ENCODE measurements at places on chromosomes 5 and 9.
A peak's percentile ranks its signal among the peaks of the same experiment; 100 is the strongest.

GRCh38 chr9:118222375-118222774, 518.2 kb downstream of the TLR4 start:
- no peak for DNase-seq

DNA sequence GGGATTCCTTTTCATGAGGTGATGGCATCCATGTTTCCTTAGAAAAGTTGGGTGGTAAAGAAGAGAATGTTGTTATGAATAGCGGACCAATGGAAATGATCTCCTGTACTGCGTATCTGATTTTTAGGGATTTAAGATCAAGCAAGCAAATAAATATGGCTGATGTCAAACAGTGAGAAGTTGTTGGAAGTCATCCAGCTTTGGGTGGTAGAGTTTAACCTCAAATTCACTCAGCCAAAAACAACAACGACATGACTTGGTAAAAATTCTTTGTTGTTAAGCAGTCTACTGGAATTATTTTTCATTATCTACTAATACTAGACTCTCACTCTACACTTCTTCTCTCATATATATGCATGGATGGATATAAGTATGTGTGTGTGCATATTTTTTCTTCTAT, 426.5 kb downstream of the CTNND2 start:
- DNase-seq: no peak

GRCh38 chr9:35000535-35001284, 11.2 kb downstream of the DNAJB5 start:
- DNase-seq: peak; percentile 85

DNA sequence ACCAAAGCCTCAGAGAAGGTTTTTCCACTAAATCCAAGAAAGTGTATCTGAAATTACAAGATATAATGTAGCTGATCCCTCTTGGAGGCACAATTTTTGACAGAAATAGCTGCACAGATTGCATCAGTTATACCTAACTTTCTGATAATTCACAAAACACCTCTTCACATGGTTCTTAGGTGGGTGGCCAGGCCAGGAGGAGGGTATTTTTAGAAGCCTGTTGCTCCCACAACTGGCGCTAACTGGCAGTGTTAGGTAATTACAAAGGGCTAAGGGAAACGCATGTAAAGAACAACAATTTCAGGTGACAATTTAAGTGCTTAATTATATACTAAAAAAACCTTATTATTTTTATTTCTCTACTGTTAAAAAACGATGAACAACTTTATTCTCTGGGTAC, 247.9 kb downstream of the BNC2 start:
- no peak for DNase-seq

DNA sequence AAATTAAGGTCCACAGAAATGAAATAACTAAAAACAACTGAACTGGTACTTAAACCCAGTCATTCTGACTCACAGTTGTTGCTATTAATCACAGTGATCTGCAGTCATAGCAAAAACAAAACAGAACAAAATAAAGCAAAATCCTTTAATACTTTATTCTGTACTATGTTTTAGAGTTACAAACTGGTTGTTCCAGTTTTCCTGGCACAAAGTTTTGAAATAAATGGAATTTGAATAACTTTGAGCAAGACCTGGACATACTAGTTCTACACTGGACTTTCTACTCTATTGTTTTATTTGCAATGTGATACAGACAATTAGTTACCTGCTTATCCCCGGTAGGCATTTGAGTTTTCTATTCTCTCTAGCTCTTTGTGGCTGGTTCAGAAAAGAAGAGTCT, 147.9 kb downstream of the DMRT2 start:
- DNase-seq: peak; percentile 19

DNA sequence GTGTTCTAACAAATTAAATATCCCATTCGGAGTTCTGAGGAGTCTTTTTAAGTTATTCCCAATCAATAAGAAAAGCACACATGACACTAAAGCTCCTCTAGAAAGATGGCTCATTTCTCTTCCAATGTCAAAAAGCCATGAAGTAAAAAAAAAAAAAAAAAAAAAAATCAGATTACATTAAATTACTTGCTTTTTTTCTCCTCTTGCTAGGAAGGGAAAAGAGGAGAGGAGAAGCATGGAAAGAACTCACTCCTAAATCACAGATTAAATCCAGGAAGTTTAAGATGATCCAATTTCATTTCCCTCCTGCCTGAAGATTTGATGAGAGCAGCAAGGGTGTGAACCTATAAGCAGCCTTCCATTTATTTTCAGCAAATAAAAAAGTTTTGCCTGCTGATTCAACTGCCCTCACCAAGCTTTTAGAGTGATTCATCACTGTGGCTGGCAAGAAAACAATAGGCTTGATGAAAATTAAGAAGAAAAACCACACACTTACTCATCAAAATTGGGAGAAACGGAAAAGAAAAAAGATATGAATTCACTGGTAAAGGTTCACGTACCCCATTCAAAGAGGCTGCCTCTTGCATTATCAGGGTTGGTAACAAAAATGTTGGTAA, 19.7 kb downstream of the MYO10 start:
- DNase-seq: no peak

GRCh38 chr5:158953929-158954534, 145.7 kb downstream of the EBF1 start:
- DNase-seq: no peak

- DNase-seq: peak; percentile 88
Measured at GRCh38 chr5:126864042-126864688, 87.2 kb downstream of the LMNB1 start.

GRCh38 chr9:129382281-129383018, 204.4 kb upstream of the IER5L start:
- DNase-seq: no peak

DNA sequence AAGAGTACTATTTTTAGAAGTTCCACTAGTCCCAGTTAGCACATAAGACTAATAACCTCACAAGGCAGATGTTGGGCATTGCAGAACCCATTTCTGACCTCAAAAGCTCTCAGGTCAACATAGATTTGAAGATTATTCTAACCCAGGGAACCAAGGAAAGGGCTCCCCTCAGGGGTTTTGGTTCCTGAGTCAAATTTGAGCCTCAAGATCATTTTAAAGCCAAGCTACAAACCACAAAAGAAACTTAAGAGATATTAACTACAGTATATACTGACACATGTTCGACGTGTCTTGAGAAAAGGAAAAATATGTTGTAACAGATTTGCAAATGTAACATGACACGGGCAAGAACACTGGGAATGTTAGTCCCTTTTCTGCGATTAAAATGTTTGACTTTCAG, 88.6 kb downstream of the GNAQ start:
- DNase-seq: no peak

DNA sequence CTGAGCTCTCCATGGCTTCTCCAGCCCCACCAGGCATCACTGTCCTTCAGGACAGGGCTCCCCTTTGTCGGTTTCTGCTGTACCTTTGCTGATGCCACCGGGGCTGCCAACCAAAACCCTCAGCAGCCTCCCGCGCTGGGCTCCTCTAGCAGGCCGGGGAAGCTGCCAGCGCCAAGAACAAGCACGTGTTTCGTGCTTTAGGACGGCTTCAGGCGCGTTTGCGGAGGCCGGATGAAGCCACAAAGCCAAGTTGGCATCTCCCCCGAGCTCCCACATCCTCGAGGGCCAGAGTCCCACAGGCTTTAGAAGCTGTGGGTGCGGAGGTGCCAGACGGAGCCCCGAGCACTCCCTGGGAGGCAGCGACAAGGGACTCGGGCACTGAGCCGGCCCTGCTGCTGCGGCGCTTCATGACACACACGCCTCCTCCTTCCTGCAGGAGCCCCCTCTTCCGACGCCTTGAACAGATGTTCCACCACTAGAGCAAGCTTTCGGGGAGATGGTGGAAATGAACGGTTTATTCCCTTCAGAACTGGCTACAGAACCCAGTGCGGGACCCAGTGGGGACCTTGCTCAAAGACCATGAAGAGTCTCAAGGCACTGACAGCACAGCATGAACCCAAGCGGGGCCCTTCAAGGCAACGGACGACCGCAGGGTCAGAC, 36.7 kb downstream of the SARDH start:
- DNase-seq: no peak

GRCh38 chr5:147743012-147743411, 39.5 kb downstream of the JAKMIP2 start:
- no peak for DNase-seq

GRCh38 chr5:72107901-72108201, 576 bp downstream of the MAP1B start:
- no peak for DNase-seq

- no peak for DNase-seq
Measured at GRCh38 chr5:113581388-113581787, 67.9 kb downstream of the YTHDC2 start.

- no peak for DNase-seq
Measured at GRCh38 chr5:178214160-178214803, 9.9 kb downstream of the HNRNPAB start.

DNA sequence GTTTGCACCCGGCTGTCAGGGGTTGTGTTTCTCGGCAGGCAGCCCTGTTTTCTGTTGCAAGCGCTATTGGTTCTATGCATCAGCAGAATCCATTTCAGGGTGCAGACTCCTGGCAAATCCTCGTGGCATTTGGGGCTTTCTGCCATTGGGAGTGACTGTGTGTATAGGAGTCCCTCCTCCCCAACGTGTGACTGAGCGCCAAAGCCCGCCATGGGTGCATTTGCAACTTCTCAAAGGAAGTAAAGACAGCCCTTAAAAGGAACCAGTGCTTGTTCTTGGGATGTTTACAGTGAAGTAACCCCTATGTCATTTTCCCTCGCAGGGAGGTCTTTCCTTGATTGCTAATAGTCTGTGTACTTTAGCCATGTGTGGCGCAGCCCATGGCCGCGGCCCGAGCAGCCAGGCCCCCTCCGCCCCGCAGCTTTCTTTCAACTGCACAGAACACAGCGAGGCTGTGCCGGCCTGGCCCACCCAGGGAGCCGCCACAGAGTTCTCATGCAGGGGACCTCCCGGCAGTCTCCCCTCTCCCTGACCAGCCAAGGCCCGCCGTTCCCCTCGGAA, 175.6 kb downstream of the HSD17B3 start:
- DNase-seq: no peak

DNA sequence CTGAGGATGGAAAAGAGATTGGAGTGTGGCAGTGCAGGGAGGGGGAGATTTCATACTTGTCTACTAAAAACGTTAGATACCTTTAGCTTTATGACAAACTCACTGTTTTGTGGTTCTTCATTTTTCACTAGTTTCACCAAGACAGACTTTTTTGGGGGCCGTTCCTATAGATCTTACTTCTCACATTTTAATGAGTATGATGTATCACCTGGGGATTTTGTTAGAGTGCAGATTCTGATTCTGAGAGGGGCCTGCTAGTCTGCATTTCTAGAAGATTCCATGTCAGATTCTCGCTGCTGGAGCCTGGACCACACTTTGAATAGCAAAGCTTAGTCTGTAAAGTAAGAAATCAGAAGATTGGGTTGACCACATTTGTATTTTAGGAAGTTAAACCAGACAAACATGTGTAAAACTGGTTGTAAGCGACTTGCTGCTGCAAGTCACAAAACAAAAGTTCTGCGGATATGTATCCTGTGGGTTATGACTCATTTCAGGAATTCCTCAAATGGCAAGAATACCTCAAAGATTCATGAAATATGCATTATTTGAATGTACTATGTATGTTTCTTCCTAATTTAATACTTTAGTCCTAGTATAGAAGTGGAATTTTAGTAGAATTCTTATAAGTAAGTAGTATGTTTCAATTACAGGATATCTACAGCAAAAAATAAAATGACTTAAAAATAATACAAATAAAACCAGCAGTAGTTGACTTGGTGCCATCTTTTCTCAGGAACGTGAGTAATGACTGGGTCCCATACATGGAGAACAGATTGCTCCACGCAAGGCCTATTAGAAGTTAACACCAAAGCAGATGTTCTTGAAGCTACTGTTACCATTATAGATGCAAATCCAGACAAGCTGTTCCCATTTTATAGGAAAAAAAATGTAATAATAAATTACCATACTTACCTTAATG, 27.8 kb downstream of the NFIL3 start:
- no peak for DNase-seq

DNA sequence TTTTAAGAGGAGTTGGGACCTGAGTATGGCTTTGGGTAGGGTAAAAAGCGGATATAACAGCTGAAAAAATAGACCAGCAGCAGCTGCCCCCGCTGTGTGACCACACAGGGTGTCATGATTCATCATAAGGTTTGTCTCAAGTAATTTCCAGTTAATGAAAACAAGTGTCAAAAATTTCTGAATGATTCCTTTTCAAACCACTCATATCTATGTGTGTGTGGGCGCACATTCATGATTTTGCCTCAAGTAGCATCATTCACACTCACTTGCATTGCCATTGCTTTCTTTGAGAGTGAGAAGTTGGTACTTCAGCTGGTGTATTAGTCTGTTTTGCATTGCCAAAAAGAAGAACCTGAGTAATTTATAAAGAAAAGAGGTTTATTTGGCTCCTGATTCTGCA, 12.1 kb upstream of the TNFAIP8 start:
- DNase-seq: no peak

DNA sequence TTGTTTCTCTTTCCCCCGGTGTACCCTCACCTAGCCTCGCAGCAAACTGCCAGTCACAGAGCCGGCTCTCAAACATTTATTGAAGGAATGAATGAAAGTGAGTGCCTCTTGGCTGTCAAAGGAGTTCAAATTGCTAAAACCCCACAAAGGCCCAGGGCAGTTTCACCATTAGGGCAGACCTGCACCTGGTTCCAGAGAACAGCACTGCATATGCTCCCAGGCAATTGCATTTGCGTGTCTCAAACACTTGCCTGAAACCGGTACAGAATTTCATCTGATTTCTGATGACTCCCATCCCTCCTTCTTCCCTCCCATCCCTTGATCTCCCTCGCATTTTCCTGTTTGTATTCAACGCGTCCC, 165.6 kb upstream of the ZNF462 start:
- no peak for DNase-seq

DNA sequence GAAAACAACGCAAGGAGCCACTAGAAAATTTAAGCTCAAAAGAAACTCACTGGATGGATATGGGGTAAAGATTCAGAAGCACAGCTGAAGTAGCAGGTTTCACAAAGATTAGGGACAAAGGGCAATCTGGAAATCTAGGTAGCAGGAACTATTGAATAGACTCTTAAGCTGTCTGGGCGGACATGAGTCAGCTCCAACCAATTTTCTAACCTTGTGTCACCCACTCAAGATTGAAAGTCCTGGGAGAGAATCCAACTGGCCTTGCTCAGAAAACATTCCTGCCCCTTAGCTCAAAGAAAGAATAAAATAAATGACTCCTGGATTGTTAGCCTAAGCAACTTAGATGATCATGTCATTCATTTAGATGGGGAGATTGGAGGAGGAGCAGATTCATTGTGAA, 69.2 kb downstream of the STK32A start:
- no peak for DNase-seq
